Stimulated activated CD8-positive, alpha-beta memory T cell treated with anti-CD3 and anti-CD28 coated beads, Interleukin-4, amount 100 ng/mL, for 48 hours (primary cell): ENCODE measurements at places on chromosomes 7 and 10.

DNA sequence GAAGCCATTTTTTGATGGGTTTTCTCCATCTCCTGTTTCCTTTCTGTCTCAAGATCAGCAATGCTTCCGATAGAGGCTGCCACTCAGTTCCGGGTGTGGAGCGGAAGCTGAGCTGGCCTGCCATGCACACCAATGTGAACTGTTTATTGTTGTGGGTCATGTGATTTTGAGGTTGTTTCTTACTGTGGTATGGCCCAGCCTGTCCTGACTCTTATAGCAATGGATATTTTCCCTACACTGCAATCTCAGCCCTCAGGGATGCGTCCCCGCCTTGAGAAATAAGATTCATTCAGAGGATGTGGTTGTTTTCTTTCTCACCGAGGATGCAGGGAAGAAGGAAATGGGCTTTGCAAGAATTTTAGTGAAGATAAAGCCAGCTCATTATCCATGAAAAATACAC lies 134.7 kb downstream of the PFKFB3 start:
- no peak for DNase-seq

- DNase-seq = no peak
Measured at GRCh38 chr7:7434329-7434728, 101.3 kb downstream of the COL28A1 start.

DNA sequence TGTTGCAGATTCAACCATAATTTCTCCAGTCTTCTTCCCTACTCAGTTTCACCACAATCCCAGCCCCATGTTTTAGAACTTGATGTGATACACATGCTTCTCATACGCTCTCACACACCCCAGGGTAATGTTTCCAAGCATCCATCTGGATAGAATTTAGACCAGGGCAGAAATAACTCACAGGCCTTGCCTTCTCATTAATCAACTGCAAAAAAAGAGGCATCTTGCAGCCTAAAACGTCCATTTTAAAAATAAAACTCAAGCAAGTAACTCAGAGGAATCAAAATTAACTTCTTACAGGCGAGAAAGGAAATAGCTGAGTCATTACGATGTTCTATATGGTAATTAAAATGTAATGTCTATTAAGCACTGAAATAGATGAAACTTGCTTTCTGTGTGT lies 127.2 kb upstream of the RSU1 start:
- DNase-seq = no peak

GRCh38 chr7:21526007-21526406 lies 16.8 kb upstream of the DNAH11 start:
- DNase-seq = no peak

DNA sequence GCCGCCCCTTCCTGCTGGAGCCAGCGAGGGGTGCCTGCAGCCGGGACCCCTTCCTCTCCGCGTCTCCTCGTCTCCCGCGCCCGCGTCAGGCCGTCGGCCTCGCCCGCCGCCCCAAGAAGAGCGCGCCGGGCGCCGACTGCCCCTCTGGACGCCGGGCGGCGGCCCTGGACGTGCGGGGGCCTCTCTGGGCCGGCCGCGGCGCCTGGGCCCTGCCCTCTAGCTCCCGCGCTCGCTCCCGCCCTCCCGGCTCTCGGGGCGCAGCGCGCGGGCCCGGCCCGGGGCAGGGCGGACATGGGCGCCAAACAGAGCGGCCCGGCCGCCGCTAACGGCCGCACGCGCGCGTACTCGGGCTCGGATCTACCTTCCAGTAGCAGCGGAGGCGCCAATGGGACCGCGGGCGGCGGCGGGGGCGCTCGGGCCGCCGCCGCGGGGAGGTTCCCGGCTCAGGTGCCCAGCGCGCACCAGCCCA lies 704 bp downstream of the ZNRF2 start:
- peak; percentile 46 for DNase-seq

GRCh38 chr7:96614154-96614867 lies 95.3 kb downstream of the SEM1 start:
- DNase-seq = no peak

- DNase-seq = peak; percentile 79
Measured at GRCh38 chr10:12181065-12181775, 14.5 kb downstream of the NUDT5 start.

DNA sequence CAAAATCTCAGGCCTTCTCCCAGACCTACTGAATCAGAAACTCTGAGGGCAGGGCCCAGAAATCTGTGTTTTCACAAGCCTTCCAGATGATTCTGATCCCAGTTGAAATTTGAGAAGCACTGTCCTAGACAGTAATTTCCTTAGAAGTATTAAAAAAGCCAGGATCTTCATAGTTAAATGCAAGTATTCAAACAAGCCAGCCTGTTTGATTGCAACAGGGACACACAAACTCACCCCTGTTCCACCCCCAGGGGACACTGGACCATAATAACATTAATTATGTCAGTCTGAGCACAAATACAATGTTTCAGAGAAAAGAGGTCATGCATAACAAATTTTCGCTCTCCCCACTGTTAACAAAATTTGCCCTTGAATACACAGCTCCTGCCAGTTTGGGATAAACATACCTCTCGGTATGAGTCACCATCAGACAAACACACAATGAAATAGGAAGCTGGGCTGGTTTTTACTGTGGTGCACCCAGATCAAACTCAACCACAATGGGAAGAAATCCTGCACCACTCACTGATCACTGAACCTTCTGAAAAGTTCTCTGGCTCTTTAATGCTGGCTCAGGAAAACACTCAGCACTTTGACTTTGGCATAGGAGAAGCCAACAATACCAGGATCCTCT lies 34.3 kb downstream of the ABLIM1 start:
- DNase-seq = no peak

DNA sequence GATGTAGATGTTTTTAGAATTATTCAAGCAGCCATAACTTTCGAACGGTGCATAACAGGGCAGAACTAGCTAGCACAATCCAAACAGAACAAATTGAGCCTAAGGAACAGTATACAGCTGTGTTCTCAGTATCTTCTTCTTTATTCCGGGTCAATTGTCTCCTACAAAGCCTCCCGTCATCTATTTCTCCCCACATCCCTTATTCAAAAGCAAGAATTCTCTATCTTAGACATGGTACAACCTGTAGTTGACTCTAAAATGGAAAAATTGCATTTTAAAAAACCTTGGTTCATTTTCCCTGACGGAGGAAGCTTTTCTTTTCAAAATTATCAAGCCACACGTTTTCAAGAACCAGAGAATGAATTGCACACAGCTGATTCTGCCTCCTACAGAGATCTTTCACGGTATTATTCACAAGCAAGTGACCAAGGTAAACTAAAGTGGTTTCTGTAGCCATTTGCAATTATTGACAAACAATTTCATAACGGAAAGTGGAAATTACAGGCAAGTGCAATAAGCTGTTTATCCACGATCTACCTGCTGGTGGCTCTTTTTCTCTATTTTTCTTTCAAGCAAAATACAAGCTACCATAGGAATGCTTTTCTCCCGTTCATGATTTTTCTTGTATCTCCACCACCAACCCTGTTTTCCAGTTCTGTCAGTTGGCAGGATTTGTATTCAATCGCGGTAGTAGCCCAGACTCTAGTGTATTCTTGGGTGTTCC lies 2.3 kb downstream of the GRM8 start:
- DNase-seq = no peak

DNA sequence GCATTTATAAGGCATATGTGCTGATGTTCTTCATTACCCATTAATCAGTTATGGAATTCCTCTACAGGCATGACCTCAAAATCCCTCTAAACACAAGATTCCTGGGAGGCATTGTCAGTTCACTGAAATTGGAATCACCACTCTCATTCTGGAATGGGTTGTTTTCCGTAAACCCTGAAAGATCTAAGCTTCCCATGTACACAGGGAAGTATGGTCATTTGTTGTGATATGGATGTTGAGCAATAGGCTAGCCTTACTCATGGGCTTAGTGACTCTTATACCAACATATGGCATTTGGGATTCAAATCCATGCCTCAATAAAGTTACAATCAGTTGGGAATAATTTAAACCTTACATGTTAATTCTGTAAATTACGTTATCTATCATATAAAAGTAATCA lies 258.0 kb downstream of the XPNPEP1 start:
- no peak for DNase-seq

GRCh38 chr10:23099816-23100215 lies 4.4 kb downstream of the MSRB2 start:
- no peak for DNase-seq

- no peak for DNase-seq
Measured at GRCh38 chr7:157769526-157770215, 432.9 kb downstream of the DNAJB6 start.

GRCh38 chr7:73567846-73568685 lies 10.3 kb downstream of the TBL2 start:
- no peak for DNase-seq

DNA sequence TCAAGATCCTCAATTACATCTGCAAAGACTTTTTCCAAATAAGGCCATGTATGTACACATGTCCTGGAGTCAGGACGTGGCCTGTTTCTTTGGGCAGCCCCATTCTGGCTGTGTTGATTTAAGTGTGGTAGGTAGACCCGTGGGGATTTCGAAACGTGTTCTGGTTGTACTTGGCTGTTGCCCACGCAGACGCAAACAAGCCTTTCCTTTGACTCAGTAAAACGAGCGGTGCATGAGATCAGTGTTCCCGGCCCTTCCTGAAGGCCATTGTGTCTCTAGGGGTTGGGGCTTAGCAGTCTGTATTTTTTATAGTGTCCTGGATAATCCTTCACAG lies 64.8 kb upstream of the DNAJB6 start:
- DNase-seq = no peak

DNA sequence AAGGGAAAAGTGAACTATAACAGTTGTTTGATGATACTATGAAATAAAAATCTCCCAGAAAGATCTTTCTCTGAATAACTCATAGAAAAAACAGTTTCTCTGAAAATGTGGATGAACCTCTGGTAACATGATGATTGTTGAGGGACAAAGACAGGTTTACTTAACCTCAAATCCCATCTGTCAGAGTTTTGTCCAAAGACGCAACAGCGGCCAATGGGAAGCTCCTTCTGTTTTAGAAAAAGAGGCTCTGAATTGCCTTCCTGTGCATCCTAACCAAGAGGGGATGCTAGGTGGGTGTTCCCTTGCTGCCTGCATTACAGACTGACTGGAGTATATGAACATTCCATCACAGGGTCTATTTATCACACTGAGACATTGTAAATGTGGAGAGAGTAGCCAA lies 8.9 kb upstream of the HYCC1 start:
- no peak for DNase-seq

- no peak for DNase-seq
Measured at GRCh38 chr10:117551330-117552155, 9.0 kb downstream of the EMX2 start.

DNA sequence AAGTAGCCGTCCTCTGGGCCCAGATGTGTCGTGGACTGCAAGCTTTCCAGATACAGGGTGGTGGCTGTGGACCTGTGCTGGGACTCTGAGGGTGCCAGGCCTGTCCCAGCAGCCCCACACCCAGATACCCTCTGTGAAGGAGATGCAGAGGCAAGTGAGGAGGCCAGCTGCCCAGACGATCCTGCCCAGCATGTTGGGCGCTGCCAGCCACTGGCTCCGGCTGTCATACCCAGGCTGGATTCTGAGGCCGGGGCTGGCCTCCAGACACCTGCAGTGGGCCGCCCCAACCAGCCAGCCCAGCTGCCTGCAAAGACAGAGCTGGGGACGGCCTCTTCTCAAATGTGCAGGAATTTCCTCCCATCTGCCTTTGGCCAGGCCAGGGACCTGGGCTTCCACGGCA lies 39.1 kb upstream of the EBF3 start:
- DNase-seq = peak; percentile 1

- DNase-seq = no peak
Measured at GRCh38 chr7:665736-666453, 60.6 kb upstream of the DNAAF5 start.

DNA sequence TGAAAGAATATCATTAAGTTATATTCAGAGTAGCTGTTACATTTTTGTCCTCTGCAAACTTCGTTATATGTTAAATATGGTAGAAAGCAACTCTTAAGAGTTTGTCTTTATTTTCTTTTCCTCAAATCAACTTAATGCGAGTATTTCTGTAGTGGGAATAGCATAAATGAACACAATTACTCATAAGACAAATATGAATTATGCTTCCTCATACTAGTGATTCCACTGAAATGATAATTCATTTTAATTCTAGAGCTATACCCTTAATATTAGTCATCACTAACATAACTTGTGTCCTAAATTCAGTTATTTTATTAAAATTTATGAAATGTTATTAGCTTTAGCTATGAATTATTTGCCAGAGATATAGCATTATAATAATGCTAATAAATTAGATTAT lies 820.6 kb upstream of the KCND2 start:
- DNase-seq = no peak

DNA sequence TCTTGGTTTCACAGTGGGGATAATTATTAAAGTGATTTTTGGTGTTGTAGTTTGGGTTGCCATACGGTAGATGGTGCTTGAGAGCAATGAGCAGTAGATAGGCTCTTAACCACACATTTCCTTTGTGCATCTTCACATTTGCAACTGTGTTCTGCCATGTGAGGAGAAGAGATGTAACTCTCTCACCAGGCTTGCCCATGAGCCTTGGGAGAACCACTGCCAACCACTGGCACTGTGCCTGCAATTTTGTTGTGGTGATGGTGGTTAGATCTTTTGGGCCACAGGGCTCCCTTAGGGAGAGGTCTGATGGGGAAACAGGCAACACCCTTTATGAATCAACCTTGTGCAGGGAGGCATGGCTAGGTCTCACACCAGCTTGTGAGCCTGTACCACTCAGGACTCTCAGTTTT lies 204.3 kb downstream of the CCDC7 start:
- no peak for DNase-seq

DNA sequence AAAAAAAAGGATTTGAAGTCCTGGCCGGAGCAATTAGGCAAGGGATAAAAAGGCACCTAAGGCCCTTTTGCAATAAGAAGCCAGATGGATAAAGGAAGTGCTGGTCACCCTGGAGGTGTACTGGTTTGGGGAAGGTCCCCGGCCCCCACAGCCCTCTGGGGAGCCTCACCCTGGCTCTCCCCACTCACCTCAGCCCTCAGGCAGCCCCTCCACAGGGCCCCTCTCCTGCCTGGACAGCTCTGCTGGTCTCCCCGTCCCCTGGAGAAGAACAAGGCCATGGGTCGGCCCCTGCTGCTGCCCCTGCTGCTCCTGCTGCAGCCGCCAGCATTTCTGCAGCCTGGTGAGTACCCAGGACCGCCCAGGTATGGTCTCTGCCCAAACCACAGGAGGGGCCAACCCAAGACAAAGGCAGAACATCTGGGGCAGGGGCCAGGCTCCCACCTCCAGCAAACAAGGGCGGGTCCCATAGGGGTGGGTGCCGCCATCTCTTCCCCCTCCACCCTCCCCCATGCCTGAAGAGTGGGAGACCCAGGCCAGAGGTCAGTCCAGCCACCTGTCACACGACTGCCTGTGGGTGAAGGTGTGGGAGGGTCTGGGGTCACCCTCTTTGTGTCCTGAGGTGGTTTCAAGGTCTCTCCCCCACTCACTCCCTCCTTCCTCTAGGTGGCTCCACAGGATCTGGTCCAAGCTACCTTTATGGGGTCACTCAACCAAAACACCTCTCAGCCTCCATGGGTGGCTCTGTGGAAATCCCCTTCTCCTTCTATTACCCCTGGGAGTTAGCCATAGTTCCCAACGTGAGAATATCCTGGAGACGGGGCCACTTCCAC lies at the start of gene PILRB:
PILRB (plus strand) TSS at position 91 of the 830 bp plus-strand sequence; CDS start at position 277, 186 bp downstream.
- DNase-seq = no peak
